ENCODE measurements at places on chromosomes 7 and 10.

DNA sequence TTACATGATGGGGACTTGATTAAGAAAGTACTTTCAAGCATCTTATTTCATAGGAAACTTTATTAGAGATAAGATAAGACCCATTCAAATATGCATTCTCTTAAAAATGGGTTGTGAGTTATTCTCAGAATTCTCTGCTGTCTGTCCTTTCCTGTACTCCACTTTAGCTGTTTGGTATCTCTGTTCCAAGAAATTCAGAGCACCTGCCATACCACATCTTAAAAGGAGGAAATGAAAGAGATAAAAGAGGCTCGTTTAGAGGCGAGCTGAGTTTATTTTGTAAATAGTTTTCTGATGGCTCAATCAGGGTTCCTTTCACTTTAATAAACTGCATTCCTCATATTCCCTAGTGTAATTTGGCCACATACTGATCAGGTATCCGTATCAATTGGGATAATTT, 87.2 kb downstream of the MDFIC start:
- DNase-seq: no peak

DNA sequence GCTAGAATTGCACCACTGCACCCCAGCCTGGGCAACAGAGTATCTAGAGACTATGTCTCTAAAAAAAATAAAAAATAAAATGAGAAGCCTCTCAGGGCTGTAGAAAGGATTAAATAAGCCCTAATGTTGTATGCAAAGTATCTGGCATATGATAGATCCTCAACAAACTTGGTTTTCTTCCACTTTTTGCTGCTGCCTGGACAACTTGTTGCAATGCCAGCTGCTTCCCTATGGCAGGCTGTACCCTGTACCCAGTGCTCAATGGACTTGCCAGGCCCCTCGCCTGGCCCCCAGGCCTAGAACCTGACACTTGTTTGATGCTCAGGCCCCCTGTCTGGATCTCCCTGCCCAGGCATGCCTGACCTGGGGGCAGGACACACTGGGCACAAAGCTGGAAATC, 28.5 kb upstream of the CDH23 start:
- no peak for DNase-seq

DNA sequence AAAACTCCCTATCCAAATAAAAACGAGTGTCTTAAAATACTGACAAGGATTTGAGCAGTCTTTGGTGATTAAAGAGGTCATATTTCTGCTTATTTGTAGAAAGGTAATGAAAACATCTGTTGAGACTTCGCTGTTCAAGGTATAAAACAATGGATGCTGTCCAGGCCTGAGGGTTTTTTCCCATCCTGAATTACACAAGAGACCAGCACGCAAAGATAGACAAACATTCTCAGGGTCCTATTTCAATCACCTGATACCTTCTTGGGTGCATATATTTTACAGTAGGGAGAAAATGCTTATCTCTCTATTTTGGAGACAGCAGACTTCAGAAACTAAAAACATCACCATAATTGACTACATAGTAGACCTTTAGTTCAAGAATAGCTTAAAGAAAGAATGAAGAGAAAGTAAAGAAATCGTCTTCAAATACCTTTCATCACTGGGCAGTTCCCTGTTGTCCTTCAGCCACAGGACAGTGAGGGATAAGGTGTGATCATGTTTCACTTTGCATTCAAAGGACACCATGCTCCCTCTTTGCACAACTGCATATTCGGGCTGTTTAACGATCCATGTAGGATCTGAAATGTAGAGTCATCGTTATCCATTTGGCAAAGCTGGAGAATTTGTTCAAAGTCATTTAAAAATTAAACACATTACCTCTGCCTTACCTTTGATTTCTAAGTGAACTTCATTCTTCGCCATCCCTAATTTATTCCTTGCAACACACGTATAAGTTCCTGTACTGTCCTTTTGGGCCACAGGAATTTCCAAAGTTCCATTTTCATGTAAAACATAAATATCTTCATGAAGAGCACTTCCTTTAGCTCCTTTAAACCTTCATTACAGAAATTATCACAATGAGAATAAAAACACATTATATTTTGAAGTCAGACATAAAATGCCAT, 63.7 kb upstream of the LAMB4 start:
- no peak for DNase-seq

- DNase-seq: no peak
These were observed 210.5 kb downstream of the ARHGAP21 start for GRCh38 chr10:24513155-24513554.

DNA sequence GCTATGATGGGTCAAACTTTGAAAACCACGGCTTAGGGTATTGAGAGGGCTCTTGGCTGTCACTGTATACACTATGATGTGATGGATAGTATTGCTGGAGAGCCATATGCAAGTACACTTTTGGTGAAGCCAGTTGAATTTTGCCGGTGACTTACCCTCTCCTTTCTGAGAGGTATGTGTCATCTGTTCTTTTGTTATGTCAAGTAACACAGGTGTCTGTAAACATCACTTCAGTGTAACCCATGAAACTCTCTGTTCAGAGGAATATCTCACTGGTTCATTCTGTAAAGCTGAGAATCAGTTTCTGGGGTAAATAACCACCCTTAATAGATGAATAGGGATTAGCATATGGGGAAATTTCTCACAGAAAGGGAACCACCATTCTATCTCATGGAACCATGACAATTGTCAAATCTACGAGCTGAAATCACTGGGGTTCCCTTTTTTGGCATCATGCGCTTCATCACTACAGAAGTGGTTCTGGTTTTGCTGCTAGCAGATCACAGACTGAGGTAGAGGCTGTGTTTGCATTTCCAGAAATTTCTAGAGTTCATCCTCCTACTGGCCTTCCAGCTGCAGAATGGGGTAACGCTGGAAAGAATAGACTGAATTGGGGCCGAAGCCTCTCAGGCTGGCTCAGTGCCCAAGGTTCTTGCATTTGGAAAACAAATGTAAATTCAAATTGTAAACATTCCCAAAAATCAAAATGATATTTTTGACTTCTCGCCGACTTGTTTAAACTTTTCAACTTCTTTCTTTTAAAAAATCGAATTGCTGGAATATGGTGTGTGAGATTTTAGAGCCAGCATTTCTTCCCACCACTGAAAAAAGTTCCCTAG, 83.3 kb upstream of the CREB5 start:
- no peak for DNase-seq

GRCh38 chr7:125599387-125599786, 669.8 kb upstream of the POT1 start:
- no peak for DNase-seq

GRCh38 chr10:45463244-45464116, 89.5 kb downstream of the ALOX5 start:
- DNase-seq: no peak

DNA sequence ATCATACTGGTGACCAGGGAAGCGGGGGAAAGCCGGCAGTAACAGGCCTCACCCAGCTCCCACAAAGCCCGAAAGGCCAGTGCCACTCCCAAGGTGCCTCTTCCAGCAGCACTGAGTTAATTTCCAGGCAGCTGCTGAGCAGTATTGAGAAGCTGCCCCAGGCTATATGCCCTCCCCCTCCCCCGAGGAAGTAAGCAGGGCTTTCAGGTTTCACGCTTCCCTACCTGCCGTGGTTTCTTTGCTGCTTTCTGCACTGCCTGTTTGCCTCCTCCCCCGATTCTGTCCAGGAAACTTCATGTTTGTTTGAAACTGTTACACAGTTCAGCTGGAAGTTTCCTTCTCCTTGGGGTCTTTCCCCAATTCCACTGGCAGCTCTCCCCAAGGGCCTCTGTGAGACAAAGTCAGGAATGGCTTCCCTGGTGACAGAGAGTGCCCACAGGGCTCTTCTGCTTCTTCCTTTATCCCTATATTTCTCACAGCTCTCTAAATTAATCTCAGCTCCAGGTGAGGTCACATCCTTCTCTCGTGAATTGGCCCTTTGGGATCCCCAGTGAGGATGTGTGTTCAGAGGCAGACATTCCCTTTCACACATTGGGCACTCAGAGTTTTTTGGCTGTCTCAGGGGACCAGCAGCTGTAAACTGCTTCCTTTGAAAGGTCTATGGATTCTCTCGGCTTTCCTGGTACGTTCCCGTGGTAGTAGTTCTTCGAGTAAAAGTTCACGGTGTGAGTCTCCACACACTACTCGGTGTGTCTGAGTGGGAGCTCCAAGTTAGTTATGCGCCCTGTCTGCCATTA, 19.4 kb downstream of the C1GALT1 start:
- DNase-seq: no peak

DNA sequence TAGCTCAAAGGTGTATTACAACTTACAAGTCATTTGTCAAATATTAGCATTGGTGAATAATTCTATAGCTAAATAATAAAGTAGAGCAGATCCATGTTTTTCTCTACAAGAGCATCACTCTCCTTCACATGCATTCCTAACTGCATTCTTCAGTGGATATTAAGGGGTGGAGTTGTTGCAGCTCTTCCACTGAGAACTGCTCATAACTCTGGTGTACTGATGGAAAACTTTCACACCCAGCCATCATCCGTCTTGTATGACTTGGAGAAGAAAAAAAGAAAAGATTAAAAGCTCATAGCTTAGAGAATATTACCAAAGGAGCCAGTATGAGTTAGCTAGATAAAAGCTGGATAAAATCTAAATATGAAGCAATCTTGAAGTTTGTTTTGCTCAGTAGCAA, 10.2 kb upstream of the FAM13C start:
- DNase-seq: no peak

GRCh38 chr7:38199154-38199553, 21.1 kb downstream of the STARD3NL start:
- no peak for DNase-seq

GRCh38 chr7:8177109-8177933, 84.6 kb downstream of the ICA1 start:
- no peak for DNase-seq

- no peak for DNase-seq
These were observed 192.9 kb downstream of the AUTS2 start for GRCh38 chr7:69790977-69791724.

DNA sequence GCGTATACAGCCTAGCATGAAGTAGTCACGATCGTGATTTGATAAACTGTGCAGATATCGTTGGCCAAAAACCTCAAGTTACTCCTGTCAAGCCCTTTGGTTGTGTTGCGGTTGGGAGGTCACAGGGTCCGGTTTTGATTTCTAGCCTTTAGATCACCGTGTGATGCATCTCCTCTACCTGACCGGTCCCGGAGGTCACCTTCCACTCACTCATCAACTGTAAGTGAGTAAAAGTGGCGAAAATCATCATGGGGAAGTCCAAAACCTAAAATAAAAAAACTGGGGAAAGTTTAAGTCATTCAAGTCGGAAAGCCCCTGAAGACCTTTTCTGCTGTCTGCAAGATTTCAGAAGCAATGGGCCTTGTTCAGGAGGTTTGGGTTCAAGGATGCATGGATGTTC, 62.8 kb downstream of the ADARB2 start:
- DNase-seq: no peak

- DNase-seq: no peak
These were observed 113.0 kb downstream of the SGMS1 start for GRCh38 chr10:50510517-50511473.

- no peak for DNase-seq
These were observed 348.7 kb upstream of the HPS1 start for GRCh38 chr10:98795467-98795866.
